ENCODE measurements at places on chromosomes 16 and 17. TPM values are rescaled to one million over a fixed set of nuclear protein-coding genes. Genes with fewer than 3 reads are reported as not detected.

- no peak overlapping the region for H3K4me3 ChIP-seq
- no peaks in the 10 kb centered on the region for H3K36me3 ChIP-seq
- H3K4me1 ChIP-seq = peaks cover 14% of the 10 kb centered on the region
- peak overlapping the region; percentile 9 for H3K27ac ChIP-seq
Observed at GRCh38 chr17:44794851-44795413, 35.2 kb downstream of the GJC1 start.

GRCh38 chr17:47818002-47818695, 3.4 kb downstream of the OSBPL7 start:
- H3K4me1 ChIP-seq = peaks cover 18% of the 10 kb centered on the region
- no peak for DNase-seq
- peaks cover 17% of the 10 kb centered on the region for H3K36me3 ChIP-seq

GRCh38 chr16:3004319-3004718, 8.4 kb upstream of the CLDN9 start:
- no peak for DNase-seq
- H3K36me3 ChIP-seq = no peaks in the 10 kb centered on the region
- peaks cover 26% of the 10 kb centered on the region for H3K4me1 ChIP-seq
- H3K27me3 ChIP-seq = peaks cover 4% of the 10 kb centered on the region

DNA sequence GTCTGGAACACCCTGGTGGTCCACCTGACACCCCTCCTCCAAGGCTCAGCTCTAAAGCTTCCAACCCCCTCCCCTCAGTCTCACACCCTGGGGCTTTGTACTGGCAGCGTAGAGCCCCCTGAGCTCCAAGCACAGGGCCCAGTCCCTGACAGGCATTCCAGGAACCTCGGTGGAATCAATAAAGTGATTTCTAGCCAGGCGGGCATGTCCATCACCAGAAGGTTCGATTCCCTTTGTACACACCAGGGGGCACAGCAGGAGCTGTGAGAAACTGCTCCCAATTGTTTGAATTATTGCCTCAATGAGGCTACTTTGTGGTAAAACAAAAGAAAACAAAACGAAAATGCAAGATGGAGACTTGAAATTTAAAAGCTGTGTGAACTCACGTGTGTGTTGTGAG, 51.8 kb downstream of the SMPD3 start:
- H3K4me3 ChIP-seq = no peak overlapping the region
- H3K27ac ChIP-seq = no peak overlapping the region
- H3K36me3 ChIP-seq = no peaks in the 10 kb centered on the region
- peaks cover 9% of the 10 kb centered on the region for H3K4me1 ChIP-seq
- DNase-seq = peak; percentile 34

GRCh38 chr17:61756561-61756960, 106.8 kb downstream of the BRIP1 start:
- no peak overlapping the region for H3K4me3 ChIP-seq
- peaks cover 26% of the 10 kb centered on the region for H3K4me1 ChIP-seq

DNA sequence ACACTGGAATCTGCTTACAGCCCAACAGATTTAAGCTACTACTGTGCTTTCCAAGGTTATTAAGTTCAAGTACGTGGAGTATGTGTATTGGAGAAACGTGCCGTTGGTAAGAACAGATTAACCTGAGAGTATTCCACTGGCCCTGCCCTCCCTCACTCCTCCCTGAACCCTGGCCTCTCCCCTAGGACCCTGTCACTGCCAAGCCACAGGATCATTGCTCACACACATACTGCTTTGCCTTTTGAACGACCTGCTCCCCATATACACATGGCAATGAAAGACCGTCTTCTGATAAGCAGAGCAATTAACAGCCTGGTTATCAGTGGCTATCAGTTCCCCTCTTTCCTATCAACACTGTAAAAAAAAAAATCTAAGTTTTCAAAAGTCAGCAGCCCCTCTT, 458.9 kb upstream of the DYNLRB2 start:
- H3K36me3 ChIP-seq = no peaks in the 10 kb centered on the region
- no peak overlapping the region for H3K27ac ChIP-seq
- H3K4me1 ChIP-seq = no peaks in the 10 kb centered on the region
- no peak for DNase-seq
- H3K27me3 ChIP-seq = peaks cover 7% of the 10 kb centered on the region

GRCh38 chr17:65047941-65048340, 8.6 kb downstream of the GNA13 start:
- DNase-seq = no peak
- H3K4me3 ChIP-seq = no peak overlapping the region
- H3K27me3 ChIP-seq = no peaks in the 10 kb centered on the region
- H3K4me1 ChIP-seq = peaks cover 62% of the 10 kb centered on the region
- peak overlapping the region; percentile 3 for H3K27ac ChIP-seq
- H3K36me3 ChIP-seq = peaks cover 86% of the 10 kb centered on the region

GRCh38 chr17:63478814-63479494, 2.1 kb downstream of the ACE start:
- no peaks in the 10 kb centered on the region for H3K36me3 ChIP-seq
- peaks cover 2% of the 10 kb centered on the region for H3K4me1 ChIP-seq
- H3K4me3 ChIP-seq = no peak overlapping the region

DNA sequence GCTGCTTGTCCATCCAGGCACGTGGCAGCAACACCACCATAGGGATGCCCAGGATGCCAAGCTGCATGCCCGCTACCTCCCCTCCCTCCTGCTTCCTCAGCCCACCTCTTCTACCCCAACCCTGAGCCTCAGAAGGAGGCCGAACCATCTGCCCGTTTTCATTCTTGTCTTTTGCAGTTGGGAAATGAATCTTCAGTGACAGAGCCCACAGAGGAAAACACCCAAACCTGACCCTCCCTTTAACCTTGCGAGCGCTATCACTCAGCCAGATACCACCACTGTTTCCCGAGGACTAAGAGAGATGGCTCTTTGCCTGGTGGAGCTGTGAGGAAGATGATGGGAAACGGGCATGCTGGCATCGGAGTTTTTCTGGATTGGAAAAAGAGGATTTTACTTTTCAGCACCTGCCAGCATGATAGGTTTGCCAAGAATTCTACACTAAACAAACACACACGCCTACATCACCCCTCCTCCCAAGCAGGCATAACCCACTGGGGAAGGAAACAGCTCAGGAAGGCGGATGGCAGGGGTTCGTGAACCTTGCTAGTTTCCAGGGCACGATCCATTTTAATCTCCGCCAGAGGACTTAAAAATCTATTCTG, 457.4 kb downstream of the SLC39A11 start:
- no peak for DNase-seq
- H3K36me3 ChIP-seq = no peaks in the 10 kb centered on the region
- H3K27ac ChIP-seq = no peak overlapping the region
- H3K4me1 ChIP-seq = peaks cover 18% of the 10 kb centered on the region

GRCh38 chr16:30923554-30924075, at the start of gene FBXL19:
FBXL19 (plus strand) TSS chr16:30923572; CDS start chr16:30925755, 2,183 bp downstream.
- peak within 1 kb of the TSS; percentile 99 for H3K4me3 ChIP-seq
- peaks cover 19% of the 10 kb centered on the region for H3K4me1 ChIP-seq
- no peak for DNase-seq

DNA sequence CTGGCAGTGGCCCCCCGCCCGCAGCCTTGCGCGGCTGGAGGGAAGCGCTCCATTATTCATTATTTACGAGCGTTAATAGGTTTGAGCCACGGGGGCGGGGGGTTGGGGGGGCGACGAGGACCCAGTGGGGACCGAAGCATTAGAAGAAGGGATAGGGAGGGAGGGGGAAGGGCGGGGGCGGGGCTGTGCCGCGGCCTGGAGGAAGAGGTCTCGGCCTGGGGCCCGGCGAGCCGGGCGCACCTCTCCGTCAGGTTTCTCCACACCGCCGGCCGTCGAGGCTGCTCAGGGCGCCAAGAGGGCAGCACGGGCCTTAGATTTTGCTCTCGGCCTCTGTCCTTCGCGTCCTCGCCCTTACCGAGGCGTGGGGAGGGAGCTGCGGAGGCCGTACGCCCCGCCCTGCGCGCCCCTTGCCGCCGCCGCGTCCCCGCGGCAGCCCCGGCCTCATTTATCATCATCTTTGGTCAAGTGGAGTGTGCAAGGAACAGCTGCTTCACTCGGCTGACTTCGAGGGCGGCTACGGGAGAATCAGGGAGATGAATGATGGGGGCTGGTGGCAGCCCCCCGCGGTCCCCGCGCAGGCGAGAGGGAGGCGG, 54.2 kb downstream of the SREBF1 start:
- H3K27me3 ChIP-seq = peaks cover 21% of the 10 kb centered on the region
- H3K27ac ChIP-seq = no peak overlapping the region
- DNase-seq = no peak
- H3K4me1 ChIP-seq = peaks cover 6% of the 10 kb centered on the region
- H3K36me3 ChIP-seq = no peaks in the 10 kb centered on the region

DNA sequence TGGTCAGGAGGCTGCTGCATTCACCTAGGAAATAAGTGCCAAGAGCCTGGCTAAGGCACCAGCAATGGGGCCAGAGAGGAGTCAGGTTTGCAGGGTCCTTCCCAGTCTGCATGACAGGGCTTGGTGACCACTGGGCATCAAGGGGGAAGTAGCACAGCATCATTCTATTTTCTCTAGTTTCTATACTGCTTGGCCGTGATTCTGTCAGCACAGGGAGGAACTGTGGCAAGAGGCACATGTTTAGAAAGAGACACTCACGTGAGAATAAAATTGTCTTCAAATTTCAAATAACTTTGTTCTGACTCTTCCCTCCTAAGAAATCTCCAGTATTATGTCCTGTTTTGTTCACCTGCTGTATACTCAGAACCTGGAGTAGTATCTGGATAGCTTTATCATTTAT, 37.8 kb downstream of the ERN1 start:
- peaks cover 80% of the 10 kb centered on the region for H3K4me1 ChIP-seq
- no peak for DNase-seq
- H3K27ac ChIP-seq = peak overlapping the region; percentile 68
- peaks cover 84% of the 10 kb centered on the region for H3K36me3 ChIP-seq
- no peak overlapping the region for H3K4me3 ChIP-seq

GRCh38 chr16:351804-352520, 561 bp downstream of the AXIN1 start:
- H3K27ac ChIP-seq = peak overlapping the region; percentile 91
- peaks cover 25% of the 10 kb centered on the region for H3K4me1 ChIP-seq
- no peaks in the 10 kb centered on the region for H3K27me3 ChIP-seq
- peak overlapping the region; percentile 83 for H3K4me3 ChIP-seq

DNA sequence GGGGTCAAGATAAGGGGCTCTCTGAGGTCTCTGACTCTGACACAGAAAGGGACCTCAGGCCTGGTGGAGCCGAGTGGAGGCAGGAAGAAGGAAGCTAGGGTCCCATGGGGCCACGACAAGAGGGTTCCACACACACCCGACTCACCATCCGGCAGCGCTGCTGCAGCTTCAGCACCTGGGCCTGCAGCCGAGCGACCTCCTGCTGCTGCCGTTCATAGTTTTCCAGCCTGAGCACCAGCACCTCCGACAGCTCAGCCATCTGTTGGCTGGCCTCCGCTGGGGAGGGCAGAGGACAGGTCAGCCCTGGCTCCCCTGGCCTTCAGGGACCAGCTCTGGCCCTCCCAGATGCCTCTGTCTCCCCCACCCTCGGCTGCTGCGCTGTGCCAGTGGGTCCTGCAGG, 6.4 kb downstream of the HAP1 start:
- peaks cover 28% of the 10 kb centered on the region for H3K27me3 ChIP-seq
- H3K27ac ChIP-seq = no peak overlapping the region
- H3K36me3 ChIP-seq = no peaks in the 10 kb centered on the region
- H3K4me1 ChIP-seq = no peaks in the 10 kb centered on the region

- no peaks in the 10 kb centered on the region for H3K4me1 ChIP-seq
- no peak for DNase-seq
- no peaks in the 10 kb centered on the region for H3K27me3 ChIP-seq
- no peaks in the 10 kb centered on the region for H3K36me3 ChIP-seq
- no peak overlapping the region for H3K4me3 ChIP-seq
- H3K27ac ChIP-seq = no peak overlapping the region
Observed at GRCh38 chr17:72399608-72400487, 279.0 kb downstream of the SOX9 start.

DNA sequence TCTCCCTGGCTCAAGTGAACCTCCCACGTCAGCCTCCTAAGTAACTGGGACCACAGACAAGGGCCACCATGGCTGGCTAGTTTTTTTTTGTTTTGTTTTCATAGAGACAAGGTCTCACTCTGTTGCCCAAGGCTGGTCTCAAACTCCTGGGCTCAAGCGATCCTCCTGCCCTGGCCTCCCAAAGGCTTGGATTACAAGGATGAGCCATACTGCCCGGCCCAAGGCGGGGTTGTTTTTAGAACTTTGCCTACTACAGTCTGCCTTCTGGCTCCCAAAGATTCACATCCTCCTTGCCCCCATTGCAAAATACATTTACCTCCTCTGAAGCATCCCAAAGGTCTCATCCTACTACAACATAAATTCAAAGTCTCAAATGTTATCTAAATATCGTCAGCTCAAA, 49.5 kb upstream of the PHOSPHO1 start:
- no peaks in the 10 kb centered on the region for H3K4me1 ChIP-seq
- peaks cover 7% of the 10 kb centered on the region for H3K27me3 ChIP-seq
- no peak for DNase-seq
- H3K36me3 ChIP-seq = no peaks in the 10 kb centered on the region
- H3K27ac ChIP-seq = no peak overlapping the region

DNA sequence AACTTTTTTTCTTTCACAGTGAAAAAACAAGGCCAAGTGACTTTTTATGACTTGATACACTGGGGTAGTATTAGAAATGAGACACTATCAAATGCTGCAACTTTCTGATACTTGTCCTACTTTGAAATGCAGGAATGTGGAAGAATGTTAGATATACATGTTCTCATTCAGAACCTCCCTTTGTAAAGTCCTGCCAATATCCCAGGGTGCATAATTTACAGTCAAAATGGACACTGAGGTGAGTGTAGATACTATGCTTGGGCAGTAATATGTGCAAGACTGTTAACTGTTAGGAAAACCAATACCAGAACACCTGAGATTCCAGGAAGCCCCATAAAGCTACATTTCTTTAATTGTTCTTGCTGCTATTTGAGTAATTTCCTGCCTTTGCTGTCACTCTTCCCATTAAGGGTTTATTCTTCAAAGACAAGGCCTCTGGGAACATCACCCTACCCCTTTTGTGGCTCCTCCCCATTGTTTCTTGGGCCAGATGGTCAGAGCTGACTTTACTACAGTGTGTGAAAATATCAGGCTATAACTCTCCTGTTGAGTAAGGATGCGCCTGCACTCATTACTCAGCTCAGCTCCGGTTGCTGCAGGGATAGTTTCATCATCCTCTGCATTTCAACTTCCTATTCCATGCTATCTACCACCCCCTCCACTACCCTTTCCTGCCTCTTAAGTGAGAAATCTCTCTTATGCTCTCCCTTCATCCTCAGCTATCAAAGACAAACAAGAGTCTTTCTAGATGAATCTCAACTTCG, 48.7 kb downstream of the TMEM100 start:
- peaks cover 4% of the 10 kb centered on the region for H3K27me3 ChIP-seq
- no peaks in the 10 kb centered on the region for H3K36me3 ChIP-seq
- DNase-seq = no peak
- no peaks in the 10 kb centered on the region for H3K4me1 ChIP-seq
- H3K27ac ChIP-seq = no peak overlapping the region
- no peak overlapping the region for H3K4me3 ChIP-seq

- DNase-seq = no peak
- H3K4me1 ChIP-seq = no peaks in the 10 kb centered on the region
- peaks cover 32% of the 10 kb centered on the region for H3K27me3 ChIP-seq
- no peak overlapping the region for H3K4me3 ChIP-seq
- H3K36me3 ChIP-seq = no peaks in the 10 kb centered on the region
- H3K27ac ChIP-seq = no peak overlapping the region
Observed at GRCh38 chr17:34163646-34164045, 91.4 kb upstream of the CCL2 start.

TRIM47 gene
- 22.5 TPM for total RNA-seq

LRRC37B gene
- total RNA-seq = 40.9 TPM

PDIA2 gene
- not detected for total RNA-seq

CSH1 gene
- not detected for total RNA-seq

G6PC1 gene
- total RNA-seq = not detected

EVI2A gene
- total RNA-seq = 20.7 TPM

DBF4B gene
- 22.8 TPM for total RNA-seq

PLLP gene
- total RNA-seq = 0.30 TPM

KRT20 gene
- total RNA-seq = not detected

CCL3 gene
- 222 TPM for total RNA-seq

STH gene
- not detected for total RNA-seq

OSGIN1 gene
- total RNA-seq = 2.1 TPM
